ENCODE measurements at places on chromosomes 1 and 21. TPM values are rescaled to one million over a fixed set of nuclear protein-coding genes. Genes with fewer than 3 reads are reported as not detected.

RAD54L gene
- not detected for total RNA-seq

DNA sequence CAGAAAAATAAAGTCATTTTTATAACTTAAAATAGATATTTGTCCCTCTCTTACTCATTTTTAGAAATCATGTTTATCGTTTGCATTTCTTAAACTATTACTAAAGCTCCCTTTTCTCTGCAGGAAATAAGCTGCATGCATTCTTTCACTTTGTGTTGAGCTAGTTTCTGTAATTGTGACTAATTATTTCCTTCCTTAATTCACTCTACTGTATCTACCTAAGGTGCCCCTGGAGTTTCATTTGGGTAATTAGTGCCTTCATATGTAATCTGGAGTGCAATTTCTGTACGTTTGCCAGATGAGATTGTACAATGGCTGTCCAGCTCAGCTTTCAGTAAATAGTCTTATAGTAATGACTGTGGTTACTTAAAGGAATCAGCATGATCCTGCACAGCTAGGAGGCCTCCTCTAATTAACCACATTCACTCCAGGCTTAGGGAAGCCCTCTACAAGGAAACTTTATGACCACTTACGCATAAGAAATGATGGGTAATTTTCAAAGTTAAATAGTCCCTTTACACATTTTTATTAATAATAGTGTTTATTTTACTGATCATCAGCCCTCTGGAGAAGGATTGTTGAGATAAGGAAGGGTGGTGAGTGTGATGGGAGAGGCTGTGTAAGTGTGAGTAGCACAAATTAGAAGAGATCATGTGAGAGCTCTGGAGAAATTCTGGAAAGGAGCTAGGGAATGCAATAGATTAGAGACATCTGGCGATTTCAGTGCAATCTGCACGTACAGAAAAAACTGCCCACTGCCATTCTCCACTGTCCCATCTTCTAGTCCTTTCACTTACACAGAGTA lies 86.8 kb downstream of the LRRC8C start:
- H3K4me3 ChIP-seq = no peak overlapping the region
- no peak overlapping the region for H3K27ac ChIP-seq
- H3K27me3 ChIP-seq = no peaks in the 10 kb centered on the region
- DNase-seq = no peak
- H3K36me3 ChIP-seq = no peaks in the 10 kb centered on the region

GRCh38 chr1:202578001-202578504 lies 132.2 kb downstream of the SYT2 start:
- H3K4me3 ChIP-seq = no peak overlapping the region
- no peak for DNase-seq
- peaks cover 57% of the 10 kb centered on the region for H3K4me1 ChIP-seq
- no peaks in the 10 kb centered on the region for H3K36me3 ChIP-seq
- peak overlapping the region; percentile 66 for H3K27ac ChIP-seq

GJA9 gene
- not detected for total RNA-seq

GRCh38 chr1:91790392-91790791 lies 95.6 kb downstream of the TGFBR3 start:
- peaks cover 61% of the 10 kb centered on the region for H3K4me1 ChIP-seq
- DNase-seq = no peak
- no peaks in the 10 kb centered on the region for H3K36me3 ChIP-seq
- H3K27me3 ChIP-seq = no peaks in the 10 kb centered on the region
- H3K27ac ChIP-seq = peak overlapping the region; percentile 48

GRCh38 chr1:41870076-41870562 lies 48.6 kb downstream of the HIVEP3 start:
- H3K27ac ChIP-seq = no peak overlapping the region
- no peaks in the 10 kb centered on the region for H3K36me3 ChIP-seq
- no peak overlapping the region for H3K4me3 ChIP-seq
- H3K27me3 ChIP-seq = no peaks in the 10 kb centered on the region

DNA sequence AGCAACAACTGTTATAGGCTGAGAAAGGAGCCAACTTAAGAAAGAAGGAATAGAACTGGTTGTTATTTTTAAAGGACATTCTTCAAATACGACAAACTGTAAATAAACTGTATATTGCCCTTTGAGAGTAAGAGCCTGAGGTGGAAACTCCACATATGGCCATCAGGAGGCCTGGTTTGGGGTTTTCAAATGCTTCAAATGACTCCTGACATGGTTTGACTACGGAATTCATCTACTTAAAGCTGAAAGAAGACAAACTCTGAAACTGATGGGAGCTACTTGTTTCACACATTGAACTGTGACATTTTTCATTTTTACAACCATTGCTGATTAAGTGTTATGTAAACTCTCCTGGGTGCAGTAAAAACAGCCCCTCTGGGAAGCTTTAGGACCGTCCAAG lies 59.8 kb downstream of the NGF start:
- DNase-seq = no peak
- no peak overlapping the region for H3K27ac ChIP-seq
- no peak overlapping the region for H3K4me3 ChIP-seq
- H3K36me3 ChIP-seq = no peaks in the 10 kb centered on the region
- H3K27me3 ChIP-seq = no peaks in the 10 kb centered on the region

DNA sequence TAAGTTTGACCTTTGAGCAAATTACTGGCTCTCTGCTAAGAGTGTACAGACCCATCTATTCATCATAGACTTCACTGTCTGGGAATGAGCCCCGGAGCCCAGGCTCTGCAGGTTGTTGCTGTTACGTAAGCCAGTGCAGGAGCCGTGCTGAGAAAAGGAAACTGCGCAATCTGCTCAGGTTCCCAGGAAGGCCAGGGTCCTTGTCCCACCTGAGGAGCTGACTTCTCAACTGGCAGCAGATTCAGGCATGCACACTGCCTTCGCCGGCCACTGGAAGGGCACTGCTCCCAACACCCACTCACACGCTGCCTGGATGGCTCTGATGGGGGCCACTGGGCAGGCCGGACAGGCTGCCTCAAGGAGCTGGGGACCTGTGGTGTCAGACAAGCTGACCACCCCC lies 19.5 kb downstream of the RCAN1 start:
- no peak for DNase-seq
- no peaks in the 10 kb centered on the region for H3K27me3 ChIP-seq
- H3K27ac ChIP-seq = no peak overlapping the region

- no peak overlapping the region for H3K4me3 ChIP-seq
- no peaks in the 10 kb centered on the region for H3K27me3 ChIP-seq
- no peak for DNase-seq
- H3K36me3 ChIP-seq = no peaks in the 10 kb centered on the region
- no peak overlapping the region for H3K27ac ChIP-seq
- H3K4me1 ChIP-seq = no peaks in the 10 kb centered on the region
Measured at GRCh38 chr1:44695671-44696070, 21.2 kb downstream of the ARMH1 start.

DNA sequence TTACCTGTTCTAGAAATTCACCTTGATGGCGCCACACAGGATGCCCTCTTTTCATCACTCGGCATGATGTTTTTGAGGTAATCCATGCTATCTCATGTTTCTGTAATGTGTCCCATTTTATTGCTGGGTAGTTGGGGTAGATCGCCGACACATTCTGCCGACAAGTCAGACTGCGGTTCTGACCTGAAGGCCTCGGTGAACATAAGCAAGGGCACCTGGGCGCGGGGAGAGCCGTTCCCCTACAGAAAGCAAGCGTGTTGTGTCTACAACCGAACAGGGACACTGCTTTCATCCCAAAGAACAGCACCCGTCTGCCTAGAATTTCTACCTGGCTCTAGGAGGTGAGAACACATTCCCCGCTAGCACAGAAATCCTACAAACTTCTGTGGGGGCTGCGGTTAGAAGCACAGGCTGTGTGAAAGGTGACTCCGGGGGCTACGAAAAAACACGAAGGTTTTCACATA lies 149.2 kb downstream of the PPIAL4G start:
- no peak overlapping the region for H3K27ac ChIP-seq
- H3K27me3 ChIP-seq = peaks cover 7% of the 10 kb centered on the region
- H3K4me1 ChIP-seq = peaks cover 8% of the 10 kb centered on the region
- H3K4me3 ChIP-seq = peak overlapping the region; percentile 72
